ENCODE measurements at places on chromosomes 3 and 15.
A peak's percentile ranks its signal among the peaks of the same experiment; 100 is the strongest.

DNA sequence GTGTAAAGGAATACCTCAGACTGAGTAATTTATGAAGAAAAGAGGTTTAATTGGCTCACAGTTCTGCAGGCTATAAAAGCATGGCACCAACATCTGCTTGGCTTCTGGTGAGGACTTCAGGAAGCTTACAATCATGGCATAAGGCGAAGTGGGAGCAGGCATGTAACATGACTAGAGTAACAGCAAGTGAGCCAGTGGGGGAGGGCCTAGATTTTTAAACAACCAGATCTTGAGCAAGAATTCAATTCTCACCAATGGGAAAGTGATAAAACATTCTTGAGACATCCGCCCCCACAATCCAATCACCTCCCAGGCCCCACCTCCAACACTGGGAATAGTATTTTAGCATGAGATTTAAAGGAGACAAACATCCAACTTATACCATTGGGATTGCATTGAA lies 44.2 kb upstream of the BCL2A1 start:
- no peak overlapping the region for H3K4me3 ChIP-seq
- H3K36me3 ChIP-seq, result no peaks in the 10 kb centered on the region
- DNase-seq, result no peak
- no peaks in the 10 kb centered on the region for H3K4me1 ChIP-seq
- no peaks in the 10 kb centered on the region for H3K27me3 ChIP-seq

DNA sequence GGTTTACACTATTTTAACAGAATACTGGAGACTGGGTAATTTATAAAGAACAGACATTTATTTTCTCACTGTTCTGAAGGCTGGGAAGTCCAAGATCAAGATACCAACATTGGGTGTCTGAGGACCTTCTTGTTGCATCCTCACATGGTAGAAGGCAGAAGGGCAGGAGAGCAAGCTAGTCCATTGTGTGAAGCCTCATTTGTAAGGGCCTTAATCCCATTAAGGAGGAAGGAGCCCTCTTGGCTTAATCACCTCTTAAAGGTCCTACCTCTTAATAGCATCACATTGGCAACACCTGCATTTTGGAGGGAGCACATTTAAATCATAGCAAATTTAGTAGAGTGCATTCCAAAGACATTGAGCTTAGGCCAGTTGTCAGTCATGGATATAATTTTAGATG lies 26.2 kb downstream of the UBE2Q2 start:
- H3K4me3 ChIP-seq, result no peak overlapping the region
- no peaks in the 10 kb centered on the region for H3K36me3 ChIP-seq
- H3K27me3 ChIP-seq, result no peaks in the 10 kb centered on the region
- no peak overlapping the region for H3K27ac ChIP-seq

DNA sequence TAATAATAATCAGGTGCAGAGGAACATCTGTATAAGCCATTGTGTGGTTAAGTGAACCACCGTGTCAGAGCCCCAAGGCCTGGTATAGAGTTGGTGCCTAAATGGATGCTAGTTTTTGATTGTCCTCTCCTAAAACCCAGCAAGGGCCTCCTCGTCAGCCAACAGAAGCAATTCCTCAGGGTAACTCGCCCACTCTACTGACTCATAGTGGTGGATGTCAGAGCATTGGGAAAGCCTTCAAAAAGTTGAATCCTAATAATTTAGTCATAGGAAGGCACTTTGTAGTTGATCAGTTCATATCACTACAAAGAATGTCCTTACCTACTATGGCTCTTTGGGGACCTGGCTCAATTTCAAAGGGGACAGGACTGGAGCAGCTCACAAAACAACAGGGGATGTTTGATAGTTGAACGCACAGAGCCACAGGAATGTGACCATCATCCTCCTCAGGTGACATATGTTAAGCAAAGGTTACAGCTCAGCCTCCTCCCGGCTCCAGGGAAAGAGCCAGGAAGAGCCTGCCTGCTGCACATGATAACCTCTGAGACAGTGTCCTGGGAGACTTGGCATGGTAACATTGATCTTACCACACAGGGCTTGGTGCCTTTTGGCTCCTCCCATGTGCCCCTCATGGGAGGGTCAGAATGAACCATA lies 338.7 kb downstream of the CLSTN2 start:
- H3K4me1 ChIP-seq, result no peaks in the 10 kb centered on the region
- no peaks in the 10 kb centered on the region for H3K36me3 ChIP-seq
- H3K4me3 ChIP-seq, result no peak overlapping the region
- no peak overlapping the region for H3K27ac ChIP-seq
- no peaks in the 10 kb centered on the region for H3K27me3 ChIP-seq
- DNase-seq, result no peak

DNA sequence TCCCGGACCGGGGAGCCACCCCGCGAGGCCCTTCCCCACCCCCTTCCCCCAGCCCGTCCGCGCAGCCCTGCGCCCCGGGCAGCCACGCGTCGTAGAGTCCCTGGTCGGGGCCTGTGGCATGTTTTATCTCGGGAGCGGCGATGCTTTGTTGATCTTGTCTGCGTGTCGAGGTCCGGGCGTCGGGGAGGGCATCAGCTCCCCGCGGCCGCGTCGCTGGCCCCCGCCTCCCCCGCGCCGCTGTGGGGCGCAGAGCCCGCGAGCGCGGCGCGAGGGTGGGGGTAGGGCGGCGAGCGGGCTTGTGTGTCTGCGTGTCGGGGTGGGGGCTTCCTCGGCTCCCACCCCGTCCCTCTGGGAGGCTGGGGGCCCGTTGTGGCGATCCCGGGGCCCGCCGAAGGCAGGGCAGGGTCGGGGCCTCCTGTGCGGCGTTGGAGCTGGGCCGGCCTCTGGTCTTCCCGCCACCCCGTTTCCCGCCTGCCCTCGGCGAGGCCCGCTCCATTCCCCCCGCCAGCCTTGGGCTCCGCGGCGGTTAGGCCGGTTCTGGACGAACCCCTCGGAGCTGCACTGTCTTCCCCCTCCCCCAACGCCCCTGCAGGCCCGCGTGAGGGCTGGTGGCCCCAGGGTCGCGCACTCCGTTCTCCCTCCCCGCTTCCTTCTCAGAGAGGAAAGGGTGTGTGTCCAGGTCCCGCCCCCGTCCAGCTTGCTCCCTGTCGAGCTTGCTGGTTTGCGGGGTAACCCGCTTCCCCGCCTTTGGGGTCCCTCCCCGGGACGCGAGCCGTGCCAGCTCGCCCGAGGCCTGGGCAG lies 695 bp downstream of the GMPS start:
- peaks cover 5% of the 10 kb centered on the region for H3K4me1 ChIP-seq
- no peaks in the 10 kb centered on the region for H3K27me3 ChIP-seq
- DNase-seq, result peak; percentile 34

- peak overlapping the region; percentile 30 for H3K27ac ChIP-seq
- peaks cover 14% of the 10 kb centered on the region for H3K4me1 ChIP-seq
- no peak for DNase-seq
- H3K27me3 ChIP-seq, result no peaks in the 10 kb centered on the region
- no peak overlapping the region for H3K4me3 ChIP-seq
Observed at GRCh38 chr3:188261011-188261410, 107.1 kb downstream of the LPP start.

GRCh38 chr3:11562277-11562881 lies 81.3 kb downstream of the VGLL4 start:
- no peaks in the 10 kb centered on the region for H3K27me3 ChIP-seq
- no peak for DNase-seq
- H3K27ac ChIP-seq, result peak overlapping the region; percentile 80
- no peak overlapping the region for H3K4me3 ChIP-seq

- H3K27ac ChIP-seq, result no peak overlapping the region
- DNase-seq, result no peak
- H3K27me3 ChIP-seq, result no peaks in the 10 kb centered on the region
- no peaks in the 10 kb centered on the region for H3K36me3 ChIP-seq
Observed at GRCh38 chr15:24857763-24858162, 97.0 kb upstream of the SNRPN start.

DNA sequence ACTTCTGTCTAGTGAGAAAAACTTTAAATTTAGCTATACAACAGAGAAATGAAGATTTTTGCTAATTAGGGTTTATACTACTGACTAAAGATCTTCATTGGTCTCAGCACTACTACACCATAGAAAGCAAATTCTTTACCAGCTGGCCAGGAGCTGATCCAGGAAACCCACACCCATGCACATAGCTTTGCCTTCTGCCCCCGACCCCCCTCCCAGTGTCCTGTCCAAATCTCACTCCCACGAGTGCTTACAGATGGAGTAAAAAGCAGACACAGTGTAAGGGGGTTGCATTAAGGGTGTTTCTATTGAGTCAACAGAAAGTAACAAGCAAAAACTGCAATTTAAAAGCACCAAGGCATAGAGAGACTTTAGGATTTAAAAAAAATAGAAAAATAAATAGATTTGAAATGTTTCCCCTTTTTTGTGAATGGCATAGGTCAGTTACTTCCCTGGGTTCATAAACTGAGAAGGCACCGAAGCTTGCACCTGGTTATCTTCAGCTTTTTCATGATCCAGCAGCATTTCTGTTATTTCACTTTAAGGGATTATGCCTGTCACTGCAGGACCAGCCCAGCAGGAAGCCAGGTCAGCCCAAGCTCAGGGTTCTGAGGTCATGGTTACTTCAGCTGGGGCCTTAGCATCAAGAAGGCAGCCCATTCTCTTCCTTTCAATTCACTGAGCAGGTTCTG lies 124.3 kb downstream of the CTNNB1 start:
- no peaks in the 10 kb centered on the region for H3K36me3 ChIP-seq
- H3K27ac ChIP-seq, result no peak overlapping the region
- no peaks in the 10 kb centered on the region for H3K4me1 ChIP-seq
- no peak for DNase-seq
- no peak overlapping the region for H3K4me3 ChIP-seq
- no peaks in the 10 kb centered on the region for H3K27me3 ChIP-seq

GRCh38 chr15:69090197-69090948 lies 70.1 kb upstream of the GLCE start:
- no peaks in the 10 kb centered on the region for H3K36me3 ChIP-seq
- H3K4me1 ChIP-seq, result no peaks in the 10 kb centered on the region
- no peak for DNase-seq
- H3K27ac ChIP-seq, result peak overlapping the region; percentile 52
- H3K27me3 ChIP-seq, result no peaks in the 10 kb centered on the region
- H3K4me3 ChIP-seq, result no peak overlapping the region

- no peak overlapping the region for H3K27ac ChIP-seq
- H3K4me1 ChIP-seq, result no peaks in the 10 kb centered on the region
- H3K4me3 ChIP-seq, result no peak overlapping the region
Observed at GRCh38 chr3:59472541-59472940, 422.7 kb upstream of the CFAP20DC start.

GRCh38 chr3:46829699-46830208 lies 33.5 kb downstream of the MYL3 start:
- no peaks in the 10 kb centered on the region for H3K27me3 ChIP-seq
- DNase-seq, result no peak
- H3K4me1 ChIP-seq, result no peaks in the 10 kb centered on the region
- H3K27ac ChIP-seq, result no peak overlapping the region
- no peaks in the 10 kb centered on the region for H3K36me3 ChIP-seq

DNA sequence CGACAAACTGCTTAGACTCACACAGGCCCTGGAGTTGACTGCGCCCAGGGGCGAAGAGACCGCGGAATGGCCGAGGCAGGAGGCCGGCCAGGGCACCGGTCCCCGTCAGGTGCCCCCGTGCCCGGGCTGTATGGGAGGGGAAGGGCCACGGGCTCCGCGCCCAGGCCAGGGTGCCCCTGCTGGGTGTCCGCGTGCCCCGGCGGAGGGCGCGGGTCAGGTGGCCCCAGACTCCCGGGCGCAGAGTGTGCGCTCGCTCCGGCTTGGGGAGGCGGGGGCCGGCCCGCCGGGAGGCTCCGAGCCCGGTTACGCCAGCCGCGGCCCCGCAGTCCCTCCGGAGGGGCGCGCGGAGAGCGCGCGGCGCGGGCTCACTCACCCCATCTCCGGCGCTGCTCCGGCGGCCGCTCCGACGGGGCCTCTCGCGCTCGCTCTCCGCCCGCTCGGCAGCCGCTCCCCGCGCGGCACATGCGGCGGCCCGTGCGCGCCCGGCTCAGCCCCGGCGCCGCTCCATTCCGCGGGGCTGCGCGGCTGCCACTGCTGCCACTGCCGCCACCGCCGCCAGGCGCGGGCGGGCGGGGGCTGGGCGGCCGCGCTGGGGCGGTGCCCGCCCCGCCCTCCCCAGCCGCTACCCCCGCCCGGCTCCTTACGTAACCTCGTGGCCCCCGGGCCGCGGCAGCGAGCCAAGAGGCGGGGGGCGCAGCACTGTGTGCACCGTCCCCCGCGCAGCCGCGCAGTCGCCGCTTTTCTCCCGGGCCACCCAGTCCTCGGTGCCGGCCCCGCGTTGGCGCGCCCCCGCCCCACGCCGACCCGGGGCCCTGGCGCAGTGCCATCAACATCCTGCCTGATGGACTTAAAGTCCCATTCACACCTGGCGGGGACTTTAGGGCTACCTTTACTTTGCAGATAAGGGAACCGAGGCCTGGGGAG lies at the start of gene HOMER2:
Gene HOMER2, minus strand, starts transcription at position 563 of the 924 bp plus-strand sequence. Its CDS starts 185 bp downstream, at position 378.
- peak within 1 kb of the TSS; percentile 86 for H3K27ac ChIP-seq
- no peaks in the 10 kb centered on the region for H3K27me3 ChIP-seq
- no peaks in the 10 kb centered on the region for H3K4me1 ChIP-seq
- H3K4me3 ChIP-seq, result peak within 1 kb of the TSS; percentile 39
- DNase-seq, result no peak

- H3K27ac ChIP-seq, result no peak overlapping the region
- no peak overlapping the region for H3K4me3 ChIP-seq
- no peaks in the 10 kb centered on the region for H3K36me3 ChIP-seq
- H3K27me3 ChIP-seq, result no peaks in the 10 kb centered on the region
- no peaks in the 10 kb centered on the region for H3K4me1 ChIP-seq
Observed at GRCh38 chr3:50435371-50436113, 67.9 kb downstream of the CACNA2D2 start.

GRCh38 chr3:58562498-58562897 lies 14.7 kb downstream of the FAM107A start:
- no peaks in the 10 kb centered on the region for H3K36me3 ChIP-seq
- no peaks in the 10 kb centered on the region for H3K4me1 ChIP-seq
- H3K27me3 ChIP-seq, result no peaks in the 10 kb centered on the region
- no peak for DNase-seq

DNA sequence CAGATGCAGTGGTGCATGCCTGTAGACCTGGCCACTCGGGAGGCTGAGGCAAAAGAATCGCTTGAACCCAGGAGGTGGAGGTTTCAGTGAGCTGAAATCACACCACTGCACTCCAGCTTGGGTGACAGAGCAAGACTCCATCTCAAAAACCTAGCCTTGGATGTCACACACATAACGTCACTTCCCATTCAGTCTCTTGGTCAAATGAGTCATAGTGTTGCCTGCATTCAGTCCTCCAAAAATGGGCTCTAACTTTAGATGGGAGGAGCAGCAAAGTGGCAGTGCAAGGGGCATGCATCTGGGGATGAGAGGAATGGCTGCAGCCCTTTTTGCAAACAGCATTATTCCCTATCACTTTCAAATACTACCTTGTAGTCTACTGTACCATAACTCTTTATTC lies 62.9 kb upstream of the AGBL1 start:
- H3K4me1 ChIP-seq, result no peaks in the 10 kb centered on the region
- H3K27ac ChIP-seq, result no peak overlapping the region
- no peaks in the 10 kb centered on the region for H3K27me3 ChIP-seq
- H3K36me3 ChIP-seq, result no peaks in the 10 kb centered on the region
- no peak overlapping the region for H3K4me3 ChIP-seq
